ENCODE measurements at places on chromosomes 7 and 10. TPM values are rescaled to one million over a fixed set of nuclear protein-coding genes. Genes with fewer than 3 reads are reported as not detected.

The TEX47 gene
- not detected for total RNA-seq

The FBXO24 gene
- total RNA-seq, result 0.11 TPM

The KIF5B gene
- total RNA-seq, result 106 TPM

The GPR15LG gene
- not detected for total RNA-seq

The SPDYE3 gene
- not detected for total RNA-seq

The CLEC2L gene
- not detected for total RNA-seq

The TUBAL3 gene
- not detected for total RNA-seq

The SEC24C gene
- 51.4 TPM for total RNA-seq
